ENCODE measurements at places on chromosomes 7 and 10. TPM values are rescaled to one million over a fixed set of nuclear protein-coding genes. Genes with fewer than 3 reads are reported as not detected.

The NEUROD6 gene
- not detected for total RNA-seq

The NPY4R gene
- total RNA-seq, result not detected

The PAX2 gene
- not detected for total RNA-seq

The FAM25G gene
- not detected for total RNA-seq

The CHST15 gene
- 14.4 TPM for total RNA-seq

The DGKI gene
- 5.3 TPM for total RNA-seq

All from aortic smooth muscle cell (primary cell).